T-helper 9 cell (primary cell): ENCODE measurements at places on chromosomes 3 and 15.

DNA sequence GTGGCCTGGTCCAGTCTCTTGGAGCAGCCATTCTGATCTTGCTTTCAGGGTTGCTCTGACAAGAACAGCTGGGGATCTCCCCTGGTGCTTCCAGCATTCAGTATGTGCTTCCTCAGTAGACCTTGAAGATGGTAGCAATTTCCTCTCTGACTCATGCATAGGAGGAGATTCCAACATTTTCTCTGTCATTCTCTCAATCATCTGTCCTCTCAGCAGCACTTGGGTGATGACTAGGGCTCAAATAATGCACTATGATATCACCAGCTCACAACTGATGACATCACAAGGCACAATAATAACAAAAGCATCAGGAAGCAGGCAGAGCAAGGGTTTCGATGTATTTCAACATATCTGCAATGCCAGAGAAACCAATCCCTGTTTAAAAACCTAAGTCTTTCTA lies 52.7 kb downstream of the NFKBIZ start:
- DNase-seq, result no peak

- no peak for DNase-seq
Measured at GRCh38 chr15:77633913-77634265, 1.2 kb upstream of the LINGO1 start.

GRCh38 chr3:168239287-168239686 lies 143.6 kb upstream of the GOLIM4 start:
- DNase-seq, result no peak

- no peak for DNase-seq
Measured at GRCh38 chr15:42289166-42289565, 15.9 kb upstream of the TMEM87A start.

DNA sequence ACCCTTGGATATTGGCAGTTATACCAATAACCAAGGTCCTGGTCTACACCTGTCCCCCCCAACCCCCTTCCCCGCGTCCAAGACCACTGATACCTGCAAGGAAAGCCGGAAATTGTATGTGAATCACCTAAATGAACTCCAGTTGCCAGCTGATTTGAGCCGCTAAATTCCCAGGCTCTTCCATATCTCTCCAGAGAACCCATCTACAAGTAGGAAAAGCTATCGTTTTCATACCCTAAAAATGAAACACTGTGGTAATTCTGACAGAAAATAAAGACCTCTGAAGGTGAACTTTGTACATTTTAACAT lies 114.2 kb upstream of the ICE2 start:
- DNase-seq, result no peak

DNA sequence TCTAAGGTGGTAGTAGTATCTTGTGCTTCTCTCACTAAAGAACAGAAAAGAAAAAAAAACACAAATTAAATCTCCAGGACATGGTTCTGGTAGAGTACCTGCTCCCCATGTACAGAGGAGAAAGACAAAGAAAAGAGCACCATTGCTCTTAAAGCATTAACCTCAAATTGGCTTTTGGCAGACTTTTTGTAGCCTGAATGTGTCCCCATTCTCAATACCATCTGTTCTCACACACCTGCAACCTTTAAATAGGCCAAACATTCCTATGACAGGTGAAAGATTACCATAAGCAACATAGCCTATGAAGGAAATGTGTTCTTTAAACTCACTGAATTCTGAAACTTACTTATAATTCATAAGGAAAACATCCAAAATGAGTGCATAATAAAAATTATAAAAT lies 68.0 kb downstream of the TIPARP start:
- no peak for DNase-seq

GRCh38 chr3:43960448-43960840 lies 269.7 kb downstream of the ABHD5 start:
- DNase-seq, result no peak

DNA sequence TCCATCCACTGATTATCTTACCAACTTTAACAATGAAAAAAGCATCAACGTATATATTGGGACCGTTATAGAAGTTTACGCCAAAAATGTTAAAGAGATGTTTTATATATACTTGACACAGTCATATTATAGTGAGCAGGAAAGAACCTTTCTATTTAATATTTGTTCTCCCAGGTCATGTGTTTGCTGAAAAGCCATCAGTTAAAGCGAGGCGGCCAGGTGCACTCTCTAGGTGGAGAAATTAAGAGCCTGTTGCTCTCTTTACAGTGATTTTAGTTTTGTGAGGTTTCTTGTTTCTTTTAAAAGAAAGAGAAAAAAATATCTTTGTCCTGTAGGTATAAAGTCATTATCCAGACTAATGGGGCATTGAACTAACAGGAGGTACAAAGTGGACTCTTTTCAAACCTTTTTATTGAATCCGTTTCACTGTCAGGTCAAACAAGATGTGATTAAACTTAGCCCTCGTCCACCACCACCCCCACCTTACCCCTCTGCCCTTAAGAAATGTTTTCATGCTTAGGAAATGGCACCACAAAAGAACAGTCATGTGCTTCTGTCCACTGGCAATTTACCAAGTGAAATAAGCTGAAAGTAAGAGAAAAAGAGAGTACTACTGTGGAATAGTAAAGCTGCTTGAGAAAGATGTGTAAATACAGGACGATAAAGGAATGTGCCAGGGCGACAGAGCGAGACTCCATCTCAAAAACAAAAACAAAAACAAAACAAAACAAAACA lies 279.9 kb downstream of the PTPRG start:
- DNase-seq, result no peak

- no peak for DNase-seq
Measured at GRCh38 chr3:1103525-1103924, 10.7 kb downstream of the CNTN6 start.

DNA sequence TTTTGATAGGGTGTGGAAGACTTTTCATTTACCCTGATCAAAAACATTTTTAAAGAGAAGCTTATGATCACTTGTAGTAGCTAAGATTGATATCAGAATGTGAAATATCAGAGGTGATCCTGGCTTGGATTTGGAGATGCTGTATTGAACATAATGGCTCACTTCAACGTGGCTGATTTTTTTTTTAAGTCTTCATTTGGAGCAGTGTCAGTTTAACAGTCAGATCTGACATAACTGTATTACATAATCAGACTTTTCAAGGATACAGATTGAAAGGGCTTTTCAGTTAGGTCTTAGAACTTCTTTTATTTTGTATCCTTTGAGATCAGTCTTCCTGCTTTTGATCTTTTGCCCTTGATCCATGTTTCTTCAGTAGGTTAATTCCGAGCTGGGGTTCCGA lies 98.5 kb downstream of the ITPR1 start:
- DNase-seq, result no peak
